ENCODE measurements at places on chromosomes 7 and 10.

- no peak for DNase-seq
These were observed 10.4 kb downstream of the RAB11FIP2 start for GRCh38 chr10:118036281-118036875.

- no peak for DNase-seq
These were observed 557.6 kb upstream of the GALNT17 start for GRCh38 chr7:70574314-70574834.

- DNase-seq: no peak
These were observed 228.6 kb downstream of the MAD1L1 start for GRCh38 chr7:2003931-2004812.

DNA sequence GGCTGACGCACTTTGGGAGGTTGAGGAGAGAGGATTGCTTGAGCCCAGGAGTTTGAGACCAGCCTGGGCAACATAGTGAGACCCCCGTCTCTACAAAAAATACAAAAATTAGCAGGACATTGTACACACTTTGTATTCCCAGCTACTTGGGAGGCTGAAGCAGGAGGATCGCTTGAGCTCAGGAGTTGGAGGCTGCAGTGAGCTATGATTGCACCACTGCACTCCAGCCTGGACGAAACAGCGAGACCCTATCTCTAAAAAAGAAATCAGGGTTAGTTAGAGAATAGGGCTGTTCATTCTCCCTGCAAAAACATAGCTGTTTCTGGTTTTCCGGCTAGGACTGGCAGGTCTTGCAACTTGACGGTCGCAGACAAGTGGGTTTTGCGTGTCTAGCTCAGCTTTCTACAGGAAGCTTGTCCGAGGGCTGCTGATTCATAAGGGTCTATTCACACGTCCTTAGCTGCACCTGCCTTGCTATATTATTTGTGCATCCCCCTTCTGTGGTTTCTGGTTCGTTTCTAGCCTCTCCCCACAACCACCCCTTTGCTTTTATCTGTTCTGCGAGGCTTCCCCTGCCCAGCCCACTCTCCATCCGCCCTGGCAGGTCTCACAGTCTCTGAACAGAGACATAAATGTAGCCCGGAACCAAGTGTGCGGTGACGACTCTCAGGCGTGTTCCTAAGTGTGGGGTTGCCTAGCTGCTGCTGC lies 10.7 kb downstream of the AMZ1 start:
- no peak for DNase-seq
